NCI-H510A treated with DMSO at 0.1 percent for 48 hours (cell line): ENCODE measurements at places on chromosomes 12 and 14.

DNA sequence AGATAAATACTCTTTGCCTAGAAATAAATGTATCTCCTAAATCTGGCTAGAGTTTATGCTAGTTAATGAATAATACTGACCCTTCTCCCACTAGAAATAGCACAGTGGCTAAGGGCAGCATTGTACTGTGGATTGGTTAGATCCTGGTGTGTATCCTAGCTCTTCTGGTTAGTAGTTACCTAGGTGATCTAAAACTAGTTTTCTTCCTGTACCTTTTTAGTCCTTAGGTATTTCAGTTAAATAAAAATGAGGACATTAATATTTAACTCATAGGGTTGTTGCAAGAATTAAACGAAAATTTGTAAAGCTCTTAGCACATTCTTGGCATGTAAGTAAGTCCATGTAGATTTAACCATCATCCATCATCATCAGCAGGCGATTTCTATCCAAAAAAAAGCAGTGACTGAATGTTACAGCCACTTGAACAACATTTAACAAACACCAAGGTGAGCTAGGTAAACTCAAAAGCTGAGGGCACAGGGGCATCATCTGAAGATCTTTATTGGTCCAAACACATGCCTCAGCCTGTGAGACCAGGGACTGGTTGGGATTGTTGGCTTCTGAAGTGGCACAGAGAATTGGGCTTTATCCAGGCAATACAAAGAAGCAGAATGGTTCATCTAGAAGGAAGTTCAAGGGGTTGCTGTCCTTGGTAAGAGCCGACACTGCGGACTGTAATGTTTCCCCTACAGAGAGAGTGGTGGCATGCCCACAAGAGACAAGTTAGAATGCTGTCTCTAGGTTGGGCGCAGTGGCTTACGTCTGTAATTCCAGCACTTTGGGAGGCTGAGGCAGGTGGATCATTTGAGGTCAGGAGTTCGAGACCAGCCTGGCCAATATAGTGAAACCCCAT is 100.8 kb downstream of the GAS2L3 start:
- DNase-seq = no peak

GRCh38 chr12:121494093-121494787 is 86.6 kb downstream of the KDM2B start:
- peak; percentile 5 for DNase-seq

- no peak for DNase-seq
These were observed 113.3 kb upstream of the TMPO start for GRCh38 chr12:98402091-98402490.

GRCh38 chr12:19841451-19841850 is 402.2 kb downstream of the AEBP2 start:
- no peak for DNase-seq

DNA sequence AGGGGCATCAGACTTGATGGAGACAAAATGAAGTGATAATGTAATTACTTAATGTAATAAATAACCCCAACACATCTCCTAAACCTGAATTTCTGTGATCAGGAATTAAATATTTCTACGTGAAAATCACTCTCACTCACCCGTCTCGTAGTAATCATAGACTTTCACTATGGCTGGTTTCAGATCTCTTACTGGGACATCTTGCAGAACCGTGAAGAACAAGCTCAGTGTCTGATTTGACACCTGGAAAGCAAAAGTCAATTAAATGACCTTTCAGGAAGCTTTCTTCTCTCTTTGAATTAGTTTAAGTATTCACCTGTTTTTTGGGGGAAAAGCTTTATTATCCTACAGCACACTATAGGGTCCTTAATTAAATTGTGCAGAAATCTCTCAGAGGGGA is 47.1 kb downstream of the A2M start:
- DNase-seq = no peak

GRCh38 chr14:55512421-55512820 is 67.6 kb upstream of the KTN1 start:
- no peak for DNase-seq

DNA sequence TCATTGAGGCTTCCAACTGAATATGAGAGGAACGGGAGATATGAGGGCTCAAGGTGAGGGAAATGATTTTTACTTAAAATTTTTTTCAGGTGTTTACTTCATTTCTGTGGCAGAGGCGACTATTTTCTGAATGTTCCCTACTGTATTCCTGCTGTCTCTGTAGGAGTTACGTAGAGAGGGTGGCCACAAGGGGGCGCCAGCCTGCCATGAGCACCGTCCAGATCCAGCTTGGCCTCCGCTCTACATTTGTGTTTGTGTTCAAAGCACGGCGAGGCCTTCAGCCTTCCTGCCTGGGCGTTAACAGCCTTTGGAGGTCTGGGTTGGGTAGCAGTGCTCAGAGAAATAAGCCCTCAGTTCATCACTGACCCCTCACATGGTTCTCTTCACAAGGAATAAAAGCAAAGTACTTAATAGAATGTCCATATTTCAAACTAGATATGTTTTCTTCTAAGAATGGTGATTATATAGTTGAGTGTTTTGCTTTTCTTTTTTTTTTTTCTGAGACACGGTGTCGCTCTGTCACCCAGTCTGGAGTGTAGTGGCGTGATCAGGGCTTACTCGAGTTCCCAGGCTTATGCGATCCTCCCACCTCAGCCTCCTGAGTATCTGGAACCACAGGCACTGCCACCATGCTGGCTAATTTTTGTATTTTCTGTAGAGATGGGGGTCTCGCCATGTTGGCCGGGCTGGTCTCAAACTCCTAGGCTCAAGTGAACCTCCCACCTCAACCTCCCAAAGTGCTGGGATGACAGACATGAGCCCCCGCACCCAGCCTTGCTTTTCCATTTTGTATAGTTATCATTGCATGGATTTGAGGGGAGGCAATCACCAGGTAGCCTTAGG is 22.3 kb downstream of the CKB start:
- DNase-seq = peak; percentile 81

GRCh38 chr12:119673634-119674033 is 5.7 kb downstream of the PRKAB1 start:
- no peak for DNase-seq

GRCh38 chr14:22428700-22429291 is 160.2 kb downstream of the DAD1 start:
- no peak for DNase-seq

- DNase-seq = no peak
These were observed 139.8 kb downstream of the ANO6 start for GRCh38 chr12:45355730-45356129.

DNA sequence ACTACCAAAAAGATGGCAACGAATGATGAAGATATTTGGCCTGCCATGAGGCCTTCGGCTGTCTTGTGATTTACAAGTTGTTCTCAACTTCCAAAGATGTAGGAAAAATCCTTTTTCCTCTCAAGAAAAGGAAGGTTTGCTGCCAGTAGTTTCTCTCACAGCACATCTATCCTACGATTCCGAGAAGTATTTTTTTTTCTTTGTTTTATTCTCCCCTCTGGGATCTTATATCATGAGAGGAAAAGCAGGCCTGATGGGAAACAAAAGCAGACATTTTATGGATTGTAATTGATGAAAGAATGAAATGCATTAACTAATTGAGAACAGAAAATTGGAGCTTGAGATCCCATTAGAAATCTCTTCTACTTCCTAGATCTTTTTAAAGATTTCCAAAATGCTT is 1197.9 kb upstream of the SEL1L start:
- DNase-seq = no peak

DNA sequence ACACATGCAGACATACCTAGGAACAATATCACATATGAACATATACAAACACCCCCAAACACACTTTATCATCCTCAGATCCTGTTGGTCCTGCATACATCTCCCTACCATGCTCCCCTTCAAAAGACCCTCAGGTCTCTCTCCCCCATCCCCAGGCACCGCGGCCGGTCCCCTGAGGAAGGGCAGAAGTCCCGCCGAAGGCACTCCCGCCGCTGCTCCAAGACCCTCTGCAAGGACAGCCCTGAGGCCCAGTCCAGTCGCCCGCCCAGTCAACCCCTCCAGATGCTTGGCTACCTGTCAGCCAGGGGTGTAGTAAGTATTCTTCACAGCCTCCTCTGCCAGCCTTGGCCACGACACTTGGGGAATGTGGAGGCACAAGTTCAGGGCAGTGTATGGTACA is 48.2 kb upstream of the HSPB8 start:
- no peak for DNase-seq

DNA sequence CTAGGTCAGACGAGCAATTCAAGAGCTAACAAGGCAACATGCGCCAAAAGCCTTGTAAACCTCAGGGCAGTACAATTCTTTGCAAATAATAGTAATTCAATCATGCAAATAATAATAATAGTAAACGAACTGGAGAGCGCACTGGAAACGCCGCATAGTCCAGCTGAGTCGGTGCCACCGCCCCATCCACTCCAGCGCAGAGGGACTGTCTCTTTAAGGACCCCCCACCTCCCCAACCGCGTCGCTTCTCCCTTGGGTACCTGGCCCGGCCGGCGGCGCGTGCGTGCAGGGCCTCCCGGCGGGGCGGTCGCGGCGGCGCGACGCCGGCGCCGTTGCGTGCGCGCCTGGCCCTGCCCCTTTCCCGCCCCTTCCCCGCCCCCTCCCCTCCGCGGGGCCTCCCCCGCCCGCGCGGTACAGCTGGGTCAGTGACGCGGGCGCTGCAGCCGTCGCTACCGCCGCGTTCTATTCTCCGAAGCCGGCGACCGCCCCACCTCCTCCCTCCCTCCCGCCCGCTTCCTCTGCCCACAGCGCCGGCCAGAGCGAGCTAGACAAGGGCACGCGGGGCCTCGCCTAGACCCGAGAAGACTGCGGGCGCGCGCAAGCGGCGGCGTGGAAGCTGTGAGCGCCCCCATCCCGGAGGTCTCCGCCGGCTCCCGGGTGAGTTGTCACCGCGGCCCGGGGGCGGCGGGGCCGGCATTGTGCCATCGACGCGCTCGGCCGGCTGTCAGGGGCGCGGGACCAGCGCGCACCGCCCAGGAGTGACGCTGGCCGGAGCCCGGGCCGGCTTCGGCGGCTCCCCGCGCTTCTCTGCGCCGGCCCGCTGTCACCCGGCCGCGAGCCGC is at the start of gene SUSD6:
TSS of gene SUSD6 (plus strand) at position 425 of the 842 bp plus-strand sequence. CDS start 46,997 bp downstream, outside the sequence.
- DNase-seq = peak; percentile 92
